Fibroblast of skin of scalp (primary cell): ENCODE measurements at places on chromosomes 3 and 15.
A peak's percentile ranks its signal among the peaks of the same experiment; 100 is the strongest.

DNA sequence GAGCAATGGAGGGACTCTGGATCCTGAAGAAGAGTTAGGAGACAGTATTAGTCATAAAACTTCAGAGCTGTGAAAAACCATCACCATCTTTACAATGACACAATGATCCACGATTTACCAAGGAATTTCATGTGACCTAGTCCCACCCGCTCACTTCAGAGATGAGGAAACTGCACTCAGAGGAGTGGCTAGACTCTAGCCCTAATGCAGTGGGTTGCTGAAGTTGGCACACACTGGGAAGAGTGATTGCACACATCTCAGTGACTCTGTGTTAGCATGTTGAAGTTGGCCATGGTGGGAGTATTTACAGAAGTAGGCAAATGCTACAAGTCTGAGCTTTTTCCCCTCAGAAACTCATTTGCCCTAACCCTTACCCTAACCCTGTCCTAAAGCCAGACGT is 35.2 kb upstream of the SPATA12 start:
- DNase-seq, result no peak

DNA sequence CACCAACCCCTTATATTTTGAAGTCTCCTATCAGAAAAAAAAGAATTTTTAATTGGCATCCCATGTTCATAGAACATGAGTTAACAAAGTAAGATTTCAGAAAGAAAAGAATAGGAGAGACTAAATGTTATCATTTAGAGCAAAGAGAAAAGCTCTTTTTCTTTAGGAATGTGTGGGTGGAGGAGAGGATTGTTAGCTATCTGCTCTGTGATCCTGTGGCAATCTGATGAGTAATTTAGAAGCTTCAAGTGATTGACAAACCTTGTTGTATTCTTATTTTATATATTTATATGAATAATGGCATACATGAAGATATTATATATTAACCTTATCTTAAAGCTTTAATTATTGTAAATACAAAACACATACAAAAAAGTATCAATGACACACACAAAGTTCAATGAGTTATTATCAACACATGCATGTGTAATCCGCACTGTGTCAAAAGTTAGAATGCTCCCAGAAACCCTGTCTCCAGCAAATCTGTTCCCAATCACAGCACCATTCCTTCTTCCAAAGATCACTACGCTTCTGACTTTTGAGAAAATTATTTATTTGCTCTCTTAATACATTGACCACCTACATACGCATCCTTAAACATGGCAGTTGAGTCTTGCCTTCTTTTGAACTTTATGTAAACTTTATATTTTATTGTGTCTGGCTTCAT is 907.4 kb downstream of the MCTP2 start:
- DNase-seq, result no peak

DNA sequence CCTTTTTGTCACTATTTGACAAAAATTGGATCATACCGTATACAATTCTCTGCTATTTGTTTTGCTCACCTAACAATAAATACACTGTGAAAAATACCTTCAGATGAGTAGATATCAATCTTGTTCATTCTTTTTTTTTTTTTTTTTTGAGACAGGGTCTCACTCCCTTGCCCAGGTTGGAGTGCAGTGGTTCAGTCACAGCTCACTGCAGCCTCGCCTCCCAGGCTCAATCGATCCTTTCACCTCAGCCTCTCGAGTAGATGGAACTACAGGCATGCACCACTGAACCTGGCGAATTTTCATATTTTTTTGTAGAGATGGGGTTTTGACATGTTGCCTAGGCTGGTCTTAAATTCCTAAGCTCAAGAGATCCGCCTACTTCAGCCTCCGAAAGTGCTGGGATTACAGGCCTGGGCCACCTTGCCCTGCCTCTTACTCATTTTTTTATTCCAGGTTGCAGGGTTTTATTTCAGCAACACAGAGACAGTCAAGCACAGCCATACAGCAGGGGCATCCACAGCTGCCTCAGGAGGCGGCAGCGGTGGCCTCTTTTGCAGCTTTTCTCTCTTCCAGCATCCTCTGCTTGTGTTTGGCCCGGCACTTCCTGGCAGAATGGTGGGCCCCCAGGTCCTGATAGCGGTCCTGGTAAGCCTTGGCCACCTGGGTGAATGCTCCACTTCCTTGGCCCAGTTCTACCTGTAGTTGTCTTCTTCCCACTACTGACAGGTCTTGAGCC is 51.2 kb upstream of the CGNL1 start:
- DNase-seq, result no peak

GRCh38 chr15:66644869-66645268 is 57.2 kb upstream of the SMAD6 start:
- peak; percentile 51 for DNase-seq

DNA sequence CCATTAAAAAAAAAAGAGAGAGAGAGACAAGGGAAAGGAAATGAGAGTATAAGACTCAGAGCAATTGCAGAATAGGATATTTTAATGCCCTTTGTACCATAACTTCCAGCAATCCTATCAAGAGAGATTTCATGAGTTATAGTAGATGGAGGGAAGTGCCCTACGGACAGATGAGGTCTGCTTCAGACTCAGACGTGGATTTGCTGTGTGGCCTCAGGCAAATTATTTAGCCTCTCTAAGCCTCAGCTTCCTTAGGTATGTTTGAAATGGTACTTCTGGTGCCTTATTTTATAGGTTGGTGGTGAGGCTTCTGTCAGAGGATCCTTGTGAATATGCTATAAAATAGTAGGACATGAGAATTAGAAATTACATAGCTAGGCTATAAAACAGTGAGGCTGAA is 448.2 kb downstream of the EDEM1 start:
- DNase-seq, result no peak

DNA sequence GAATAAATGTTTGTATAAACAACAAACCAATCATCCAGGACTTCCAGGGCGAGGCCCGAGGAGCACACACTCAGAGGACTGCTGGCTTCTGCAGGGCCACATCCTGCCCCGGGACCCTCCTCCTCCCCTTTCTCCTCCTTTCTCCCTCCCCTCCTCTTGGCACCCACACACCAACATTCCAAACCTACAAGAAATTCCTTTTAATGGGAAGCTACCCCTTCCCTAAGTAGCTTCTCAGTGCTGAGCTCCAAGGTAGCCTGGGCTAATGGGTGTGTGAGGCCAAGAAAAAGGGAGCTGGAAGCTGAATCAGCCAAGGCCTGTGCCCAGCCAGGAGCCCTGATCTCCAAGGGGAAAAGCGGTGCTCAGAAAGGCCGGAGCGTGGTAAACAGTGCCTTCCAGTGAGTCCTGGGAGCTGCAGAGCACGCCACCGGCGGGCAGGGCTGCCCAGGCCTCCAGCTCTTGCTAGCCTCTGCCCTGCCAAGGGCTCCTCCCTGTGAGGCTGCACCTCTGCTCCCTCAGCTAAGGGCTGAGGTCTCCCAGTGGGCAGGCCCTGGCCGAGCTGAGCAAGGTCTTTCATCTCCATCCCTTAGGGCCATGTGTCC is 3.9 kb downstream of the ITIH3 start:
- no peak for DNase-seq

DNA sequence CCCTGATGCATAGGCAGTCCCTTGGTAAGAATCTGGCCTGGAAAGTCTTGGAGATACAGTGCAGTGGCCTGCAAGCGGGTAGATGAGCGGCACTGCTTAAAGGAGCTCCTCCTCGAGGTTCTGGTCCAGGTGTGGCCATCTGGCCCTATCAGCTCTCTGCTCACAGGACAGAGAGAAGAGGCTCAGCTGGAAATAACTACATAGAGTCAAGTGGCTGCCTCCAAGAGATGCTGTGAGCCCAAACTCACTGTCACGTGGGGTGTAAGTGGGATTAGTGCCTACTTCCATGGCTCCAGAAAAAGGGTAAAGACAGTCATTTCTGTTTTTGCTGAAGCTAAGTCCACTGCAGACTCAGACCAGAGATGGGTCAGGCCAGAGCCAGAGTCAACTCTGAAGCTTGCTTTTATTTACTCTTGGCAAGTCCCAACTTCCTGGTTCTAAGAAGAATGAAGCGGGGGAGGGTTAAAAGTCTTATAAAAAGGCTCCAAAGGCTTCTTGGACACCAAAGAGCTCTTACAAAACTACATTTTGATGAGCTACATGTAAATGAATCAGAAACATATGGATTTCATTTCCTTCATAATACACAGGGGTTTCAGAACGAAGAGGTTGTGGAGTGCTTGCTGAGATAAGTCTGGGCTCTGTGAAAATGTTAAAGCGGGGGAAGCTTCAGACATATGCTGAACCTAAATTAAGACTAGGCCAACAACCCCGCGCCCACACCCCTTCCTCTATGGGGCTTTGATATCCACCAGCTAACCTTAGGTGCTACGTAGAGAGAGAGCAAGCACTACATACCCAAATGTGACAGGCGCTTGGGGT is 77.1 kb downstream of the PDZRN3 start:
- DNase-seq, result peak; percentile 95

GRCh38 chr3:346186-346585 is 149.6 kb downstream of the CHL1 start:
- DNase-seq, result no peak

DNA sequence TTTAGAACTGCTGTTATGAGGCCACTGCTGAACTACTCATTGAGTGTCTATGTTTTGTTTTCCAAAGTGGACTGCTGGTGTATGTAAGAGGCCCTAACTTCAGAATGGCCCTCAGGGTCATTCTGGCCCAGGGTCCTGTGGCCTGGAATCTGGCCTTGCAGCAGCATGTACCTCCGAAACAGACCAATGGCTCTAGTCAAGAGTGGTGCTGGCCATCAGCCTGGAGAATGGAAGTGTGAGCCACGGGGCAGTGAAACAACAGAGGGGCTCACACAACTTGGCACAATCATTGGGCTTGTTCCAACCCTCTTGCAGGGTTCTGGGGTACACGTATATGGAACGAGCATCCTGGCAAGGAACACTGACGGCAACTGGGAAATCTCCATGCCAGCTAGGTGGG is 40.5 kb downstream of the SCN5A start:
- no peak for DNase-seq

DNA sequence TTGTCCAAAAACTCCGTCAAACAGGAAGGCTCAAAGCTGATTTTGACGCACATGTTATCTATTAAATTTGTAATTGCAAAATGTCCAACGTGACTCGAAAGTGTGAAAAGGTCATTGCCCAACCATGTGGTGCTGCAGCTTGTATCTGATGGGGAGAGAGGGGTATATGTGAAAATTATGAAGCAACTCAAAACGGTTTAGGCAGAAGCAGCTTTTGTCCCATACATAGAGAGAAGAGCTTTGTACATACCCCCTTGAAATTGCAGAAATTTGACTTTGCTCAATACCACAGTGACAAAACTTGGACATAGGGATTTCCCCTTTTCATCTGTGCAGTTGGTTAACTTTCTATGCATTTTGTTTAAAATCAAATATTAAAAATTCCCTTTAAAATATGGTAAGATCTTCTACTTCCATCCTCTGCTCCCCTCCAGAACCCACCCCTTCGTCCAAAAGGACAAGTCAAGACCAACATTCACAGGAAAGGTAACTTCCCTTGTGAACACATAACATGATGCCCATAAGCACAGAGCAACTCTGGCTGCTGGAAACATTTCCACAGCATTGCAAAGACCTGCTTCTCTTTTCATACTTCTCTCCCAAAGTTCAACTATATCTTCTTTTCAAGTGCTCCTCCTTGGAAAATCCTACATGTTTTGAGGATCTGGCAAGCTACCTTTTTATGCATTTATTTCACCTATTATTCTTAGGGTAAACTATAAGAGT is 253.7 kb upstream of the THBS1 start:
- no peak for DNase-seq

DNA sequence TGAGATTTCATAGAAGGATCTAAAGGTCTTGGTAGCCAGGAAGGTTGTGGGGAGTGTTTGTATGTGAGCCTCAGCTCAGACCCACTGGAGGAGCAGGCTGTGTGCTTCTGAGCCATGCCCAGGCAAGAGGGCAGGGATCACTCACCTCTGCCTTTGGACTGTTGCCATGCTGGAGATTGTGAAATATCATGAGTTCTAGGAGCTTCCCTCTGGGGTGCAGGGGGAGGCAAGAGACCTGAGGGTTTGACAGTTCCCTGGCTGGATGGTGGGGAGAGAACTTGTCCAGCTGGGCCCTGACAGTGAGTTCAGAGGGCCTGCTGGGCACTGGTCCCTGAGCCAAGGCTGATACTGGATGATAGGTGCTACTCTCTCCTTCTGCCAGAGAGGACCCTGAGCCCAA is 6.0 kb downstream of the SLC6A1 start:
- no peak for DNase-seq

DNA sequence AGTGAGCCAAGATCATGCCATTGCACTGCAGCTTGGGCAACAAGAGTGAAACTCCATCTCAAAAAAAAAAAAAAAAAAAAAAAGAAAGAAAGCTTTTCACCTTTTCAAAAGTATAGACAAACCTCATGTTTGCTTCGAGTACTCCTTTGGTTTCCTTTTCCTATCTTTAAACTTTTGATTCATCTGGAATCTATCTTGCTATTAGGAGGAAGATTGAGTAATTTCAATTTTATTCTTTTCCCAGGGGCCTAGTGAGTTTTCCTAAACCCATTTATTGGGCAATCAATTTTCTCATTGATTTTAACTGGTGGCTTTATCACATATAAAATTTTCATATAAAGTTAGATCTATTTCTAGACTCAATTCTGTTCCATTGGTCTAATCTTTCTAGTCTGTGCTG is 190.5 kb upstream of the VEPH1 start:
- no peak for DNase-seq

DNA sequence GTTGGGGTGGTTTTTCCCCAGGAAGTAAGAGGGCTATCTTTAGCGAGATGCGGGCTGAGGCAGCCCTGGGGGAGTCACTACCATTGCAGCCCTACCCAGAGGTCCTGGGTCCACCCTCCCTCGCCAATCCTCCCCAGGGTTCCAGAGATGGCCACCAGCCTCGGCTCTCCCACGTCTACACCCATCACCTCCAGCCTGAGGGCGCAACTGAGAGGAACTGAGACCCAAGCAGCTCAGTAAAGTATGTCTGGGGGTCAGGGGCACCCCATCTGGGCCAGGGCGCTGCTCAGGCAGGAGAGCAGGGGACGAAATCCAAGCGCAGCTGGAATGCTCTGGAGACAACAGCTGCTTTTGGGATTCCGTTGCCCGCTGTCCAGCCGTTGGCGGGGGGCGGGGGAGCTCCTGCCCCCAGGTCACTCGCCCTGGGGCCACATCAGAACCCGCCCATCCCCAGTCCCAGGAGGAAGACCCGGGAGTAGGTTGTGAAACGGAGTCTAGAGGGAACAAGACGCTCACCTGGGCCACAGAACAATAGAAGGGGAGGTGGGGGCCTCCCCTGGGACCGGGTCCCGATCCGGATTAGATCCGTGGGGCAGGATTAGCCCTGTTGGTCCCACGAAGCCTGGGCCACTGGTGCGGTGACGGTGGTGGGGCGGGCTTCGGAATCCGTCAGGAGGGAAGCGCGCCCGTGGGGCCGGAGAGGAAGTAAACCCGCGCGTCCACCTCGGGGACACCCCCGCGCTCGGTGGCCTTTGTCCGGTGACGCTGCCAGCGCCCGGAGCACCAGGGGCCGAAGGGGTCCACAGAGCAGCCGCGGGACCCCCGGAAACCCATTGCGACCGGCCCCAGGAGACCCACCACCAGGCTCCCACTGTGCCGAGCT is 1.4 kb upstream of the NDUFAF3 start:
- no peak for DNase-seq

DNA sequence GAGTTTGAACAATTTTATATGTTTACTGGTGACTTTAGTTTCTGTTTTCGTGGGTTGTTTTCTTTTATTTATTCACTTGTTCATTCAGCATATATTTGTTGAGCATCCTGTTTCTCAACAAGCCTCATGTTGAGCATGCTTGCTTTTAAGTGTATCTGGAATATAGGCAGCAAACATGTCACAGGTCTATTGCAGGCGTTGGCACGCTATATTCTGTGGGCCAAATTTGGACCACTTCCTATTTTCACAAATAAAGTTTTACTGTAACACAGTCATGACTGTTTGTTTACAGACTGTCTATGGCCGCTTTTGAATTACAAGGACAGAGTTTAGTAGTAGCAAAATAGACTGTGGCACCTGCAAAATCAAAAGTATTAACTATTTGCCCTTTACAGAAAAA is 89.6 kb downstream of the THRB start:
- no peak for DNase-seq
